ENCODE measurements at places on chromosomes 6 and 20.

GRCh38 chr6:123497025-123497424 lies 139.7 kb downstream of the TRDN start:
- no peak for DNase-seq

DNA sequence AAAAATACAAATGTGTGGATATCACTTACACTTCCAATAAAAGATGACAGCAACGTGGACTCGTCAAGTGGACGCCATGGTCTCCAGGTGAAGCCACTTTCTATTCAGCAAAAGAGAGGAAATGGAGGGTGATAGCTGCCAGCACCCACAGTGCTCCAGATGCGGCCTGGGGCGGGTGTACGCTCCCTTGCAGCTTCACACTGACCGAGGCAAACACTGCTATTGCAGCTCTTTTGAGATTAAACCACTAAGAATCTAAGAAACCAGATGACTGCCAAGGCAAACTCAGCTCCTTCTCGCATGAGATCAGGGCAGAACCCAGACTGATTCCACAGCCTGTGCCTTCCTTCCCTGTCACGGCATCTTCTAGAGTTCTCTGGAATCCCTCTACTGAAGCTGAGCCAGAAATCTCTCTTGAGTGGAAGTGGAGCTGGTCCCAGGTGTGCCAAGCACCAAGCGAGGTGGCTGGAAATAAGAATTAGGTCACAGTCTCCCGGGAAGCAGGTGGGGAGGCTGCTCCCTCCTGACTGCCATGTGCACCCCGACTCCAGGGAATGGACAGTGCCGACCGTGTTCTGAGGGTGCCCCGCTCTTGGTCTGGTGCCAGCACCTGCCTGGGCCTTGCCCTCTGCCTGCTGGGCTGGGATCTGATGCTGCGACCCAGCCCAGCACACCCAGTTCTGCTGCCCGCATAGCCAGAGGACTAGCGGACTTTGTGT lies 90.1 kb upstream of the AFDN start:
- no peak for DNase-seq

GRCh38 chr6:19159089-19159488 lies 678.1 kb upstream of the ID4 start:
- DNase-seq, result no peak

GRCh38 chr20:44700306-44700705 lies 14.9 kb upstream of the CCN5 start:
- DNase-seq, result no peak

DNA sequence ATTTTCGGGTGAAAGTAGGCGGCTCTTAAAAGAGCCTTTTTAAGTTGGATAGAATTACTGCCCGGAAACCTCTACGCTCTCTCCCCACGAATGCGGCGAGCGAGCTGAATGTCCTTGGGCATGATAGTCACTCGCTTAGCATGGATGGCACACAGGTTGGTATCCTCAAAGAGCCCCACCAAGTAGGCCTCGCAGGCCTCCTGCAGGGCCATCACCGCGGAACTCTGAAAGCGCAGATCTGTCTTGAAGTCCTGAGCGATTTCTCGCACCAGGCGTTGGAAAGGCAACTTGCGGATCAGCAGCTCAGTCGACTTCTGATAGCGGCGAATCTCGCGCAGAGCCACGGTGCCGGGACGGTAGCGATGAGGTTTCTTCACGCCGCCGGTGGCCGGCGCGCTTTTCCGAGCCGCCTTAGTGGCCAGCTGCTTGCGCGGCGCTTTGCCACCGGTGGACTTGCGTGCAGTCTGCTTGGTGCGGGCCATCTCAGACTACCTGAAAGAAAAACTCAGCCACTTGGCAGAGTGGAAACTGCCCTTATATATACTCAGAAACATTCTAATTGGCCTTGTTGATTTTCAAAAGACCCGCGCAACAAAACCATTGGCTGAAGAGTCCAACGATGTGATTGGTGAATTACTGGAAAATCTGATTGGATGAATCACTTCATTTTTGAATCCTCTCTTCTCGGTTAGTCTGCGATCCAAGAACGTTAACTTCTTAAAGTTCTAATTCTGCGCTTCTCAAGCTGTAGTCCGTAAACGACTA lies 93.9 kb upstream of the BTN3A2 start:
- peak; percentile 98 for DNase-seq

GRCh38 chr6:29992807-29993206 lies 50.5 kb downstream of the HLA-A start:
- DNase-seq, result no peak

DNA sequence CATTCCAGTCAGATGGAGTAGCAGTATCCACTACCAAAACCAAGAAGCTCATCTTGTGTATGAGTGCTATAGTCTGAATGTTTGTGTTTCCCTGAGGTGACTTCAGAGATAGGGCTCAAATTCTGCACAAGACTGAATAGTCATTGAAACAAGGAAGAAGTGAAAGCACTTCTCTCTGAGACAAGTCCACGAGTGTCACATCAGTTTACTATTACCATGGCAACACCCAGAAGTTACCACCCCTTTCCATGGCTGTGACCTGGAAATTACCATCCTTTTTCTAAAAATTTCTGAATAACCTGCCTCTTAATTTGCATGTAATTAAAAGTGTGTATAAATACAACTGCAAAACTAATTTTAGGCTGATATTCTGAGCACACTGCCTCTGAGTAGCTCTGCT lies 682.1 kb upstream of the ADGRB3 start:
- no peak for DNase-seq

DNA sequence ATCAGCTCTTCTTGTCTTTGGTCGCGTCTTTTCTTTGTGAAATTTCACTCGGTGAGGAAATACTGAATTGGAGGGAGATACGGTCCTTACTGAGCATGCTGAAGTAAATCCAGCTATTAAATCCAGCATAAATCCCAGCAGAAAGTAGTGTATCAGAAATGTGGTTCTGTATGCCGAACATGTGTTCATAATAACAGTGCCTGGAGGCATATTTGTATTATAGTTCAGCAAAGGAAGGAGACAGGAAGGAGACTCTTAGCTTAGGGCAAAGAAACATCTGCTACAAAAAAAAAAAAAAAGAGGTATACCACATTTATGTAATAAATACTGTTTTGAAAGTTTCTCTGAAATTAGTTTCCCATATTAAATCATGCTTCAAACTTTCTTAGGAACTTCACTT lies 211.8 kb downstream of the PLCB4 start:
- peak; percentile 16 for DNase-seq

DNA sequence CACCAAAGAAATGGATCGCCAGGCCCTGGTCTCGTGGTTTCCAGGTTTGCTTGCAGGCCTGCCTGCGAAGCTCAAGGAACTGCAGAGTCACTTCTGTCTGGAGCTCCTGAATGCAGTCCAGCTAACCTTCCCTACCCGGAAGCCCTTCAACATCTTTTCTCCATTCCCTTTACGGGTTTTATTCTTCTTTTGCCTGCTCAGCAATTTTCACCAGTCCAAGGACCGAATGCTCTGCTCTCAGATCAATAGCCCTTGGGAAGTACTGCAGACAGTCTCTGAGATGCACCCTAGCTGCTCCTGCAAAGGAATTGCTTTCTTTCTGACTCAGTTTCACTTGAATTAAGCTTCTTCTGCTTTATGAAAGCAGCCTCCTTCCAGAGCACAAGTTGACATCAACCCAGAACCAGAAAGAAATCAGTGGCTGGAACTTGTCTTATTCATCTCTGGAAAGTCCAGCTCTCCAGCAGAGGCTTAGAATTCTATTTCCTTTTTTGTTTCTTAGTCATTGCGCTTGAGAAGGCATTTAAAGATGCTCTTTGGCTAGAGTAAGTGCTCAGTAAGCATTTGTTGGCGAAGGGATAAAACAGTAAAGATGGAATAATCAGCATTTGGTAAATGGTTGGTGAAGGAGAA lies 18.7 kb upstream of the YWHAB start:
- DNase-seq, result peak; percentile 29

DNA sequence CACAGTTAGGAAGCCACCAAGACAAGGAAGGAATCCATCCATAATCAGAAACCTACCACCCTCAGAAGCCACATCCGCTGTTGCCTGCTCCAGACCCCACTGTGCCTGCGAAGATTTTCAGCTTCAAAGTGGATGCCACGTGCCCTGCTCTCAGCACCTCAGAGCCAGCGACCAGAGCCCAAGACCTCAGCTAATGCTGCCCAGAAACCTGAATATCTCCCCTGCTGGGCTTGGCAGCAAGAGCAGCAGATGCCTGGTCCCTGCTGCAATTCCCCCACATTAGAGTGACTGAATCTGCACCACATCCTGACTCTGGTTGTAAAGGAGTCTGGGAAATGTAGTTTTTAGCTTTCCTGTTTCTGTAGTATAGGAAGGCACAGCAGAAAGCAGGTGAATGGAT lies 10.7 kb upstream of the ULBP3 start:
- peak; percentile 31 for DNase-seq

DNA sequence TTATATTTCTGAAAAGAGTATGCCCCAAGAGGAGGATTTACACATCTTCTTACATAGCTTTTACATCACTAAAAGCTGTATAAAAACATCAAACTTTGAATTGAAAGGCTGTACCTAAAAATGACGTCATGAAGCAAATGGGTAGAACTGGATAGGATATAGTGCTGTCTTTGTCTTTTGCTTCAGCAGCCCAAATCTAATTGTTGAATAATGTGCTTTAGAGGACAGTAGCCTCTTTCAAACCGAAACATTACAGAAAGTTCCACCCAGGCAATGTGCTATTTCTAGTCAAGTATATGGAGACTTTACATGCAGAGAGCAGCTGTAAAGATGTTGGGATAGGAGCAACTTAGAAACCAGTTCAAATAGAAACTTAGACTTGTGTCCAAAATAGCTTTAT lies 51.9 kb downstream of the ADGRG6 start:
- no peak for DNase-seq

GRCh38 chr6:110781522-110782214 lies 33.6 kb downstream of the CDK19 start:
- no peak for DNase-seq

DNA sequence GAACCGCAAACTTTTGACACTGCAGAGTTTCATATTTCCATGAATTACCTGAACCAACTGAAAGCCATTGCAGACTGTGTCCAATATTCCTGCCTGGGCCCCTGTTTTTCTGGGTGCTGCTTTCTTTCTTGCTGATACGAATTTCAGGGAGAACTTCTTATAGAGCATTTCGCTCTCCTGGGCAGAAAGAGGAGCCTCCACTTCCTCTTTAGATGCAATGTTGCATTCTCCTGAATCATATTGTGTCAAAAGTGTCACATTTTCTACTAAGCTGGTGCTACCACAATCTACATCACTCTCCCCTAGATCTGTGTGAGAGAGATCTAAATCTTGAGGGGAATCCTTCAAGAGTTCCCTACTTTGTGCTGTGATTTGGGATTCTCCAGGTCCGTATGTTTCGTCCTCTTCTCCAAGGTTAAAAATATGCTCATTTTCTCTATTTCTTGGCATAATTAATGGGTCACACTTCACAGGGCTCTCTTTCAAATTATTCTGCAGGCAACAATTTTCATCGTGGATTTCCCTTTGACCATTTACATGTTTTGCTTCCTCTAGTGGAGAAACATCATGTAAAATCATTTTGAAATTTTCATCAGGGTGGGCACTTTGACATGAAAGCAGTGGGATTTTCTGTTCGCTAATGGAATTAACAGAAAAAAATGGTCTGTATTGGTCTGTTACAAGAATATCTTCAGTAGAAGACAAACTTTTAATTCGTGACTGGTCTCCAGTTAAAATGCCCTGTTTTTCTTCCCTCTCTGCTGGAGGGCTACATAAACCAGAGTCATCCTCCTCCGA lies 102.3 kb downstream of the DST start:
- peak; percentile 63 for DNase-seq

DNA sequence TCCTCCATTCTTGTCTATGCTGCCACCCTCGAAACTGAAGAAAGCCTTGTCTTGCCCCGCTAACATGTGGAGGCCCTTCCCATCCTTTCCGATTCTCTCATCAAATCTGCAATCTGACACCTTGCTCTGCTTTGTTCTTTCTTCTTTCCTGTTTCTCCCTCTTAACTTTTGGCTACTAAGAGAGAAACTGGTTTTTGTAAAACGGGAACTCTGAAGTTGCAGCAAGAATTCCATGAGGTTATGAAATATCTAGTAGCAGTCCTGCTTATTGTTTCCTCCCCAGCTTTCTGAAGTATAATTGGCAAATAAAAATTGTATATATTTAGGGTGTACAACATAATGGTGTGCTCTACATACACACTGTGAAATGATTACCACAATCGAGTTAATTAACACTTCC lies 80.2 kb downstream of the MAP7 start:
- no peak for DNase-seq

DNA sequence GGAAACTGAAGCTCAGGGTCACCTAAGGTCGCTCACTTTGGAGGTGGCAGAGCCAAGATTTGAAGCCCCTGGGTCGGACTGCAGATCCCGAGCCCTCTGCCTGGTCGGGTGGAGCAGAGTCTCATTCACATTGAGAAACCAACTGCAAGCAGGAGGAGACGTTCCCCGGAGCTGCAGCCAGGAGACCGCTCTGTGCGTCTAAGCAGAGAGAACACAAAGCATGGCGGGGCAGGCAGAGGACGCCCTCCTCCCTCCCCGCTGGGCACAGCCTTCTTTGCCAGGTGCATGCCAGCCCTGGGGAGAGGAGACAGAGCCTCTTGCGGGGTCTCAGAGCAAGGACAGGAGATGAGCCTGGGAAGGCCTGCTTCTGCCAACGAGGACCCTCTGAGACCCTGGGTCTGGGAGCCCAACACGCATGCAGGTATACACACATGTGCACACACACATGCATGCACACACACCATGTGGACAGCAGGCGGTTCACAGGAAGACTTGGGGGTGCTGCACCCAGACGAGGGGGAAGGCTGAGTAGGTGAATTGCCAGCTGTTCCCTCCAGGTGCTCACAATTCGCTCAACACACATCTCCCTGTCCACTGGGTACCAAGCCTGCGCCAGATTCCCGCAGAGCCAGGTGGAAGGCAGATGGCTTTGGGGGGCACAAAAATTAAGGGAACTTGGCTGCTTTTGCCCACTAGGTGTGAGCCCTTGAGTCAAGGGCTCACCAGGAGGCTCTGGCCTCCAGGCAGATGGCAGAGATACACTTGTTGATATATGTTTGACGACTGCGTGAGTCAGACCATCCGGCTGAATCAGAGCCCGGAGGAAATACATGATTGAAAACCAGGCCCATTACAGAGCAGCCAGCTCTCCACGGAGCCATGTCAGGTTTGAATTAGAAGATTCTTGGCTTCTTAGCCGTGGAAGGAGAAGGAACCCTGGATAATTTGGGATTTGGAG lies 5.5 kb upstream of the NTSR1 start:
- peak; percentile 70 for DNase-seq

DNA sequence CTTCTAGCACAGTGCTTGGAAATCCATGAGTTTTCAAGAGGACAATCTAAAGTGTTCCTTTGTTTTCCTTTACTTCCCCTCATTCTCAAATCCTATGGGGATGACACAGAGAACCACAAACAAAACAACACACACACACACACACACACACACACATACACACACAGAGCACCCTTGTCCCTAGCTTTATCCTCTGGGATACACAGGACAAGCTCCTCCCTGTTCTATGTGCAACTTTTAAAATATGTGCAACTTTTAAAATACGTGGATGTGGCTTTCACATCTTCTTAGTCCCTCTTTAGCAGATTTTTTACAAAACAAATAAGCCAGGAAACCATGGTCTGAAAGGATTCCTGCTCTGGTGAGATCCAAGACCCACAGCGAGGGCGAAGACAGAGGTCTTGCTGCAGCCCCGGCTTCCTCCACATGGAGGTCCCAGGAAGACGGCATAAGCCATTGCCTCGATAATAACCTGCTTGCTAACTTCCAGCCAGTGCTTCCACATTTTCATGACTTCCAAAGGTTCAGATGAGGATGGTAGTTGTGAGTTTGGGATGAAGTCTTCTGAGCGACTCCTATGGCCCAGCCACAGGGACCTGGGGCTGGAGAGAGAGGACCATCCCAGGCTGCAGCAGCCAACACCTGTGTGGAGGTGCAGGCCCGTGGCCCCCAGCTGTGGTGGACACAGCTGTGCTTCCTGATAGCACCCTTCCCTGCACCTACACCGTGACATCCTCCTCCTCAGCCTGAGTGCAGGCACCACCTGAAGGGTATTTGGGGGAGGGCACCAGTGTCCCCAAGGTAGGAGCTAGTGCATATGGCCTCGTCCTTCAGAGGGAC lies 62.8 kb upstream of the CD93 start:
- DNase-seq, result no peak

Data from hematopoietic multipotent progenitor cell treated with erythropoietin and hydrocortisone succinate and interleukin-3 and kit ligand, for 4 days (in vitro differentiated cells).